ENCODE measurements at places on chromosomes 16 and 17.

- DNase-seq: no peak
Observed at GRCh38 chr17:18108401-18109312, at the start of gene MYO15A. TSS of gene MYO15A (plus strand) at chr17:18108756. CDS start at chr17:18118801, 10,045 bp downstream.

DNA sequence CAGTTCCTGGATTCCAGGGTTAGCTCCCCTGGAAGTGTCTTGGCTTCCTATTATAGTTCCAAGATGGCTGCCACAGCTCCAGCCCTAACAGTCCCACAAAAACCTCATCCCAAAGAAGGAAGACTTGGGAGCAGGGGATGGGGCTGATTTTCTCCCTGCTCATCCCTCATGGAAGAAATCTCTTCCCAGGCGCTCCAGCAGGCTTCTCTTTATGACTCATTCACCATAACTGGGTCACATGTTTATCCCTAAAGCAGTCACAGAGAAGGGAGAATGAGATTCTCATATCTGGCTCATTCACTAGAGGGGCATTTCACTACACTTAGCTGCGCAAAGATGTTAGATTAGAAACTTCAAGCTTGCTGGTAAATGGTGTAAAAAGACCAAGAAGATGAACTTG, 206.5 kb upstream of the IRX3 start:
- no peak for DNase-seq

- DNase-seq: peak; percentile 42
Observed at GRCh38 chr17:28575126-28575795, 1.4 kb downstream of the ALDOC start.

GRCh38 chr17:37188157-37188556, 187.6 kb upstream of the C17orf78 start:
- no peak for DNase-seq

DNA sequence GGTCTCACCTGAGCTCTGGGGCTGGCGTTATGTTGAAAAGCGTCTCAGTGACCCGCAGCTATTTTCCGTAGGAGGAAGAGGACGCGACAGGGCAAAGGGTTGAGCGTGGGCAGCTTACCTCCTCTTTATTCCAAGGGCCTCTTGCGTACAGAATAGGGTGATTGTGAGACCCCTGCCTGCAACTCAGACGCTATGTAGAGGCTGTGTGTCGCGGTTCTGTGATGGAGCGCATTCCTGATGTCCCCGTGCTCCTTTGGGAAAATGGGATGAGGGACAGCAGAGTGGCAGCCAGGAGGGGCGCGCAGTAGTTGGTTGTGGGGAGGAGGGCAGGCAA, 531 bp upstream of the CDH8 start:
- DNase-seq: peak; percentile 47

DNA sequence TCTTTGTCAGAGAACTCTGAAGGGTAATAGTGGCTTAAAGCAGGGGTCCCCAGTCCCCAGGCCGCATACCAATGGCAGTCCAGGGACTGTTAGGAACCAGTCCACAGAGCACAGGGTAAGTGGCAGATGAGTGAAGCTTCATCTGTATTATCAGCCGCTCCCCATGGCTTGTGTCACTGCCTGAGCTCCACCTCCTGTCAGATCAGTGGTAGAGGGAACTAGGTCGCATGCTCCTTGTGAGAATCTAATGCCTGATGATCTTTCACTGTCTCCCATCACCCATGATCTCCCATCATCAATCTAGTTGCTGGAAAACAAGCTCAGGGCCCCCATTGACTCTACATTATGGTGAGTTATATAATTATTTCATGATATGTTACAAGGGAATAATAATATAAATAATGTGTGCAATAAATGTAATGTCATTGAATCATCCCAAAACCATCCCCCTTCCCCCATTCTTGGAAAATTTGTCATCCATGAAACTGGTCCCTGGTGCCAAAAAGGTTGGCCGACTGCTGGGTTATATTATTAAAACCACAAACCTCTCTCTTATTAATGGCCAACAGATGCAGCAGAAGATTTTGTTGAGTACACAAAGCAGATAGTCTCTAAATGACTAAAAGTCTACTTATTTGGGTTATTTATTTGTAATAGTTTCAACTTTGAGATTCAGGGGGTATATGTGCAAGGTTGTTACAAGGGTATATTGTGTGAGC, 782.7 kb downstream of the CDH11 start:
- DNase-seq: peak; percentile 2

- DNase-seq: no peak
Observed at GRCh38 chr16:71658771-71659170, 32.8 kb downstream of the MARVELD3 start.

DNA sequence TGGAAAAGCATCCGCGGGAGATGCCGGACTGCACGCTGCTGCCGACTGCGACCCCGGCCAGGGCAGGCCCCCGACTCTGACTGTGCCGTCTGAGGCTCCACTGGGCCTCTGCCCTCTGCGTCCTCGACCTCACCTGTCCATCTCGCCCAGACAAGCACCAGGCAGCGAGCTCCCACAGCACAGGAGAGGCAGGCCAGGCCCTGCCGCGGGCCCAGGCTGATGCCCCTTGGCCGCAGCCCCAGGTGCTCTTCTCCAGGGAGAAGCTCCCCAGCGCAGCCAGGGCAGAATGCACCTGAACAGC, 98.1 kb upstream of the DNAH17 start:
- DNase-seq: no peak

DNA sequence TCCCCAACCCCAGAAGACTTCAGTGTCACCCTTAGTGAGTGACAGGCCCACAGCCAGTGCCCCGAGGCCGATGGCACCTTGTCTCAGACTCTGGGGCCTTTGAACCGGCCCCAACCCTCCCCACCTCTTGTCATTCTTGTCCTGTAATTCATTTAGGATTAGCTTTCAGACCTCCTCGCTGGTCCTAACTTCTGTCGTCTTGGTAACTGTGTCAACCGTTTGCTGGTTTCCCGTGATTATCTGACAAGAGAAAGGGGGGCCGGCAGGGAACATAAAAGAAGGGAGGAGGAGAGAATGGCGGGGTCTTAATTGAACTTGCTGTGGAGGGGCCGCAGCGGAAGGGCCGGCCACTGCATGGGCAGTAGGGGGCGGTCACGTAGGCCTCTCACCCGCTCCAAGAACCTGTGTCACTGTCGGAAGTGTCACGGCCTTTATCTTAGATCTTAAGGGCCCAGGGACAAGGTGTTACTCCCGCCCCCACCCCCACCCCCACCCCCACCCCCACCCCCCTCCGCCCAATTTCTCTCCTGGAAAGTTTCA, 46.5 kb upstream of the GSE1 start:
- DNase-seq: peak; percentile 96

- DNase-seq: no peak
Observed at GRCh38 chr17:55377671-55378275, 43.9 kb downstream of the MMD start.

DNA sequence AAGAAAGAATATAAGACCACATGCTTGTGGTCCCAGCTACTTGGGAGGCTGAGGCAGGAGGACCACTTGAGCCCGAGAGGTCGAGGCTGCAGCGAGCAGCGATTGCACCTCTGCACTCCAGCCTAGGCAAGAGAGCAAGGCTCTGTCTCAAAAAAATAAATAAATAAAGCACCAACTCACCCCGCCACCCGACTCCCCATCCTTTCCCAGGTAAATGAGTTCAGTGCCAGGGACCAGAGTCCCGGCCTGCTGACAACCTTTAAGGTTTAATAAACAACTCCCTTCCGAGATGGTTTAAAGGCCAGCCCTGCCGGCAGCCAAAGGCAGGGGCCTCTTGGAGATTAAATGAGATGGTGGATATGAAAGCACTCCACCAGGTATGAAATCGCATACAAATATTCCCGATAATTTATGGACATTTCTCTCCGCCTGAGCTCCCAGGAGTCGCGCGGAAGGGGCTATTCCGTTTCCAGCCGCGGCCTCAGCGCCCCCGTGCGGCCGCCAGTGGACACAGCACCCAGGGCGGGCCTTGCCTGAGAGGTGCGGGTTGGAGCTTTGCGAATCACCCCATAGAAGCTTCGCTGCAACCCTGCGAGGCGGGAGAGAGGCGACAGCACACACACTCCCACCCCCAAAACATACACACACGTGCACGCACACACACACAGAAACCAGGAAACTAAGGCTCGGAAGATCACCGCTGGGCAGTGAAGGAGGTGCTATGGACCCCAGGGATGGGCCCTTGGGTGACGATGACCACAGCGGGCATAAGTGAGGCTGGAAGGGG, 4.0 kb upstream of the RPL38 start:
- peak; percentile 66 for DNase-seq

GRCh38 chr16:813204-813915, 12.8 kb upstream of the GNG13 start:
- DNase-seq: peak; percentile 55

- DNase-seq: no peak
Observed at GRCh38 chr17:66347661-66348514, 45.5 kb downstream of the PRKCA start.
